Inflammatory macrophage (primary cell): ENCODE measurements at places on chromosomes 5 and 9.

DNA sequence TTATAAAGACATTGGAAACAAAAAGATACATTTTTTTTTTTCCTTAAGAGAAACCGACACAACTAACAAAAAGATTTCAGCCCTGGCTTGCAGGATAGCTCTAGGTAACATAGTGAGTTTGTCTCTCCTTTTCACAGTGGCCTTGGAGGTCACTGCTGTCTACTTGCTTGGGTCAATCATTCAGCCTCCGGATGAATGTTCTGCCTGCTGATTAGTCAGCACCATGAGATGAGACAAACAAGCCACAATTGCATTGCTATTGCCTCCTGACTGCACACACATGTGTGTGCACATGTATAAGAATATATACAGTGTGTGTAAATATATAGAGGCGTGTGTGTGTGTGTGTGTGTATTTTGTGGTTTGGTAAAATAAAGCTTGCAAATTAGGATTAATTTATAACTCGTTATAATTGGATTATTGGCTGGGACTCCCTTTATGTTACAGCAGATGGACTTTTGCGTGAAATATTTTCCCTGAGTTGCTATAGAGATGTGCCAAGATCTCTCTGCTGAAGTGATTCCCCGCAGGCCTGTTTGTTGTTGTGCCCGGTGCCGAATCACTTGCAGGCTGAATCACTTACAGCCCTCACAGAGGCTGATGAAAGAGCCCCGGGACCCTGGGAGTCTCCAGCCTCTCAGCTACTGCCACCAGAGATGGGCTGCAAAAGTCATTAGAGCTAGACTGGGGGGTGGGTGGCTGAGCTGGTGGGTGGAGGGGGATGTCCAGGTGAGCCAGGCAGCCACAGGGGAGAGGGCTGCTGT is 161.2 kb downstream of the FGF18 start:
- peak; percentile 55 for DNase-seq

DNA sequence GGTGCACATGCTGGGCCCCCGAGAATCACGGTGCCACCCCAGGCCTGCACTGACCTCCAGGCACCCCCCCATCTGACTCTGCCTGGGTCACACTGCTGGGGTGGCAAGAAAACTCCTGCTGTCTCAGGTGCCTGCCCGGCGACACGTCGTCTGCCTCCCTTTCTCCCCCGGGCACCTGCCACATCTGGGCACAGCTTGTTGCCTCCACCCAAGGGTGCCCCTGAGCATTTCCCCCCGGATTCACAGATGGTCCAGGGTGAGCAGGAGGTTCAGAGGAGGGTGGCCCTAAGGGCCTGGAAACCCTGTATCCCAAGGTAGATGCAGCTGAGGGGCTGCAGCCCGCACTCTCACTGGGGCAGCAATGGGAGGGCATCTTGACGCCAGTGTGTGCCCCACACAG is 14.9 kb upstream of the QSOX2 start:
- DNase-seq, result no peak

DNA sequence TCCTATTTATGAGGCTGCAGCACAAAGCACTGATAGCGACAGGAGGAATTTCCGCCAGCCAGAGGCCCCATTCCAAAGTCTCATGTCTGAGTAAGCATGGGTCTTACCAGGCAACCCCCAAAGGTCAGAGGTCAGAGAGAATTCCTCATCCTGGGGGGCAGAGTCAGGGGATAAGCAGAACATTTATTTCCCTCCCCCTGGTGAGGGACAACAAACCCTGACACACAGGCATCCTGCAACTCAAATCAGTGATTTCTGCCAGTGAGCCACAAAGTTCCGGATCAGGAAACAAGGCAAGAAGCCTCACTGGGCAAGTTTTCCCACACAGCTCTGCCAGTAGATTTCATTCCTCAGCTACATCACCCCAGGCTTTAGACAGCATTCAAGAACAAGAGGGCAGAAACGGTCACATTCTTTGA is 37.0 kb downstream of the ADAMTS12 start:
- DNase-seq, result no peak

- no peak for DNase-seq
These were observed 28.6 kb upstream of the CDKN2AIPNL start for GRCh38 chr5:134440201-134440755.

- DNase-seq, result no peak
These were observed 8.7 kb downstream of the JADE2 start for GRCh38 chr5:134534058-134534725.

DNA sequence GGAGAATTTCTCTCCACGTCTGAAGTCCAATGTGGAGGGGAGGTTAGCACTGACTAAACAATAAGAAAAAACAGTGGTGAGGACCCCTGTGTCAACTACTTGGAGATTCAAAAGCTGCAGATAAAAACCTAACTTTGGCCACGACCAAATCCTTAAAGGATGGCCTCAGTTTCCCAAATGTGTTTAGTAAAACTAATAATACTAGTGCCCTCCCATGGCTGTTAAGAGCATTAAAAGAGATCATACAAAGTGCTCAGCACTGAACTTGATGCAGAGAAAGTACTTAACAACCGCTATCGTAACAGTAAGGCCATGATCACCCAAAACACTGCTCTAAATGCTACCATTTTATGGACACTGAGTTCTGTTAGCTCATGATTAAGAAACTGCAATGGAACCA is 288.4 kb downstream of the EBF1 start:
- DNase-seq, result no peak

DNA sequence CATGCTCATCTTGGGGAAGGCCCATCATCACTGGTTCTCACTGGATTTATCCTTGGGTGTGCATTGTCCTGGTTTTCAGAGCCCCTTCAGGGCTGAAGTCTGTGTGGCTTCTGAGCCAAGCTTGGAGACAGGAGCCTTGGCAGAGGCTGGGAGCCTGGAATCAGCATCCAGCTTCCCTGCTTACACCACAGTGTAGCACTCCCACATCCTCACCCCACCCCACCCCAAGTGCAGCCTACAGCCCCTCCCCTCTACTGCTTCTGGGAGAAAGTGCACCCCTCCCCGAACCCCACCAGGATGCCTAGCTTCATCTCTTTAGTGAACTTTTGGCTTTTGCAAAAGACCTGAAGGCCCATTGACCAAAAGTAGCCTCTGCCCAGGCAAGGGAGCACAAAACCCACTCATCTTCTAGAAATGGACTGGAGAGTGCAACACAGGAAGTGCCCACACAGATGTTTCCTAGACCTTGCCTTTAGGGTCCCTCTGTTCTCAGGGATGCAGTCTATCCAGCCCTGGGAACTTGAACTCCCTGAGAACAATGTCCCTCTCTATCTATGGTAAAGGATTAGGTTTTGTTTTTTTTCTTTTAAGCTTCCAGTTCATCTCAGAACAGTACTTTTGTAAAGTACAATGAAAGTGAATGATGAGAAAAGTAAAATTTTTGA is 189.7 kb downstream of the PALM2AKAP2 start:
- no peak for DNase-seq

DNA sequence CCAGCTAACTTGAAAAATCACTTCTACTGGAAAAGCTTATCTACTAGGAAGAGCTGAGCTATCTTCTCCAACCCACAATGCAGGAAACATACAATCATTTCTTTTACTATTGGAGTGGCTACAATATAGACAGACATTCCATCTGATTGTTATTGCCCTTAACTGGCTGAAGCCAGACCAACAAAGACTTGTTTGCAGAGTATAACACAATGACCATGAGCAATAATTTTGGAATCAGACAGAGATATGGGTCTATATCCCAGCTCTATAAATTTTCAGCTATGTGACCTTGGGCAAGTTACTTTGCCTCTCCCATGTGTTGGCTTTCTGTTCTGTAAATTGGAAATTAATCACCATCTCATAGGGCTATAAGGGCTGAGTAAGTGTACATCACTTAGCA is 244.7 kb upstream of the SLC30A5 start:
- DNase-seq, result no peak

DNA sequence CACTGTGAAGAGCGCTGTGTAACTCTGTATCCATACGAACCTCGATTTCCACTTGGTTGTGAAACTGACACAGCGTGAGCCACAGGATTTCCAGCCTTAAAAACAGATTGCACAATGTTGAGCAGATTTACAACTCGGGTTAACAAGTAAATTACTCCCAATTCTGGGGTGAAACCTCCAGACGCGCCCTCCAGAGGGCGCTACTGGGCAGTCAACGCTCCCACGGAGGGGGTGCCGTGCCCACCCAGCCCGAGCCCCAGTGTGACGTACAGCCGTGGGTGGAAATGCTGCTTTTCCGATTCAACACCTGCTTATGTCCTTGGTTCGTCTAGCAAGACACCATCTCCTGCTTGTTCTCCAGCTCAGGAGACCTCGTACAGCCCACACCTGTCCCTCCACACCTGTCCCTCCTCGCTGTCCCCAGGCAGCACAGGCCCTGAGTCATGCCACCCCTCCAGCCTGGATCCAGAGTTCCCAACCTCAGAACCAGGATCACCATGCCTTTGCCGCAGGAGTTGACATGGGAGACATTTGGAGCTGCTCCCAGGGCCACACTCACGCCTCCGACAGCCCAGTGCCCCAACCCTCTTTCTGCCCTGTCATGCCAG is 34.4 kb upstream of the SLC6A3 start:
- peak; percentile 87 for DNase-seq

DNA sequence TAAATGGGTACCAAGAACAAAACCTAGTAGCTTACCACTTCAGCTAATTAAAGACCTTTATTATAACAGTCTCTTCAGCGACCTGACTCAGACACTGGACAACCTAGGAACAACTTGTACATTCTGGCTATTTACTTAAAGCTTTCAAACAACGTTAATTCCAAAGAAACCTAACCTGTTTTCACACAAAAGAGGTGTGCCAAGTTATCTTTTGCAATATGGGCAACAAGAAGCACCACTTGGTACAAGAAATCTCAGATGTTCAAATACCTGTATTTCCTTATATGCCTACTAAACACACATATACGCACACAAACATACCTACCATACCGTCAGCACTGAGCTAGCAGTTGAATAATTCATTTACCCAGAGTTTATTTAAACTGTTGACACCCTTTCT is 23.0 kb downstream of the RNF145 start:
- DNase-seq, result no peak

DNA sequence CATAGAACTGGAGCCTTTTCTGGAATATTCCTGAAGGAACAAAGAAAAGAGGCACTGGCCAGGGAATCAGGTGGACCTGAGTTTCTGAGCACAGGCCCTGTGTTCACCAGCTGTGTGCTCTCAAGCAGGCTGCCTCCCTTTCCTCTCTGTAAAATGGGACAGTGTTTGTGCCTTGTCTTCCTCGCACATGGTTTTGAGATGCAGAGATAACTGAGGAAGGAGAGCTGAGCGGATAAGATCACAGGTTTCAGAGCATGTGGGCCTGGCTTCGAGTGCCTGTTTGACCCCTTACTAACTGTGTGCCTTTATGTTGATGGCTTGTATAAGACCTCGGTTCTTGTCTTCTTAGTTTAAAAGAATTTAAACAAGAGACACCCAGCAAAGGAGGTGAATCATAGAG is 46.2 kb upstream of the HAND1 start:
- DNase-seq, result no peak

- DNase-seq, result peak; percentile 55
These were observed 318.2 kb downstream of the SLCO4C1 start for GRCh38 chr5:101977729-101978345.

DNA sequence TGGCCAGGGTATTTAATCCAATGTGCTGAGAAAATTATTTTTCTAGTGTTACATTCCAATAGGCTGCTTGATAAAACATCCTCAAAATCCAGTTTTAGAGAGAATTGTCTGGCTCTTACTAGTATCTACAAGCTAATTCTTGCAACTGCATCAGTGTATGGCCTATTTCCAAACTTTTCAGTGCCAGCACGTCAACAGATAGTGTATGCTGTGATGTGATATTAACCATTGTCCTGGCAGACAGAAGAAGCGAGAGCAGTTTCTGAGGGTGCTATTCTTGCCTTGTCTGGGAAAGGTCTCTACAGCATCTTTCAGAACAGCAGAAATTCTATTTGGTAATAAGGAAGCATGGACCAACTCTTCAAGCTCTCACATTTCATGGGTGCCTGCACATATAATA is 174.2 kb upstream of the CDH12 start:
- no peak for DNase-seq
